Tibial nerve (tissue), 4 donors: ENCODE measurements at places on chromosomes 13 and 19.

DNA sequence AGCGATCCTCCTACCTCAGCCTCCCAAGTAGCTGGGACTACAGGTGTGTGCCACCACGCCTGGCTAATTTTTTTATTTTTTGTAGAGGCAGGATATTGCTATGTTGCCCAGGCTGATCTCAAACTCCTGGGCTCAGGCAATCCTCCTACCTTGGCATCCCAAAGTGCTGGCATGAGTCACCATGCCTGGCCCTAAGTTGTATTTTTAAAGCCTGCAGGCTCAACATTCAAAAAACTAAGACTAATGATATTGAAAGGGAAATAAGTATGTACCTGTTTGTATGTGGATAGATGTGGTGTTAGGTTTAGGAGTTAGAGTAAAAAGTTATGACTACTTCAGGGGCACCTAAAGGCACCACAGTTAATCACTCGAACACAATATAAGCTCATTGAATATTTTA, 5.4 kb upstream of the IPO5 start:
- no peak for DNase-seq

- no peak for DNase-seq
Observed at GRCh38 chr13:109867766-109868165, 81.4 kb upstream of the IRS2 start.

- DNase-seq = no peak
Observed at GRCh38 chr19:48053856-48054255, 10.0 kb upstream of the CABP5 start.

DNA sequence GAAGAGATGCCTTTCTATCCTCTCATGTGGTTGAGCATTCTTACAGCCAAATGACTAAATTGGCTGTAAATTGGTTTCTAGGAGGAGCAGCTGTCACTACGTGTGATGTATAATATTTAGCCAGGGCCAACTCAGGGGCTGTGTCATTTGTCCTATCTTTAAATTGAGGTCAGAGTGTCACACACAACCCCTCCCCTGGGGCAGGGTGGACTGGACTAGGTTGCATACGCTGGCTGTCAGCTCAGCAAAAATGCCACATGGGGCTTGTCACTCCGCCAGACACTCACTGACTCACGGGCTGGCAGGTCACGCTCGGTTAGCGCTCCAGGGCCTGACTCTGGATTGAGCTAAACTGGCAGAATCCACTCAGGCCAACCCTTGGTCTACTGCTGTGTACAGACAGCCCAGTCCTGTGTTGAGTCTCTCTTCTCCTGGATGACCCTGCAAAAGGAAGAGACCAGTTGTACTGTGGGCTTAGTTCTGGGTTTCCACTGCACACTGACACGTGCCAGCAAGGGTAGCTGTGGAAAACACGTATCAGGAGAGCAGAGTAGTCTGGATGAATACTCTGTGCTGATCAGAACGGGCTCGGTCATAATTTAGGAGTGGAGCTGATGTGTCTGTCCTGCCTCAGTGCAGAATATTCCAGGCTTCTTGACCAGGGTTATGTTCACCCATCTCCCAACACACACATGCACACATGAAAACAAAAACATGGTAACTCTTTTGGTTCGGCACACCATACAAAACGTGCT, 29.1 kb downstream of the SHISA2 start:
- no peak for DNase-seq

- DNase-seq = no peak
Observed at GRCh38 chr13:49679246-49679645, 12.0 kb downstream of the EBPL start.

GRCh38 chr19:31515931-31516330, 166.7 kb upstream of the TSHZ3 start:
- DNase-seq = no peak

DNA sequence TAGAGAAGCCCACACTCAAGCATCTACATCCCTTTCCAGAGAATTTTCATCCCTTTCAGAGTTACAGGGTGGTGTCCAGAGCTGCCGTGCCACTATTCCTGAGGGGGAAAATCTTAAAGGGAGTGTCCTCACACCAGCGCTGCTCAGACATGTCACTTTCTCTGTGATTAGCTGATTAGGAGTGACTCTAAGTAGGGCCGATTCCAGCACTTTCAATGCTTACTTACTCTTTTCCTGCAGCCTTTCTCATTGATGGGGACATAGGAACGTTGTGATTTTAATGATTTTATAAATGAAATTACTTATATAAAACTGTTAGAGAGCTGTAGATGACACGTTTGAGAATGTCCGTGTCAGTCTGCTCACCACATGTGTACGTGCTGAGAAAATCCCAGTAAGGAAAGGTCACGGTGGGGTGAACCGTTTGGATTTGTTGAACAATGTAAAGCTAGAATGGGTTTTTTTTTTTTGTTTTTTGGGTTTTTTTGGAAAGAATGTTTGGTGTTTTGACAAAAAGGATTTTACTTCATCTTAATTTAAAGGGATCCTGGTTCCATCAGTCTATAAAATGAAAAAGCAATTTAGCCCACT, 56.6 kb upstream of the SPATA13 start:
- no peak for DNase-seq

GRCh38 chr13:20505405-20506366, 20.0 kb downstream of the CRYL1 start:
- DNase-seq = no peak

- no peak for DNase-seq
Observed at GRCh38 chr13:42524487-42525034, 49.4 kb upstream of the TNFSF11 start.

GRCh38 chr13:27171827-27172494, 350 bp upstream of the USP12 start:
- DNase-seq = peak; percentile 70

- no peak for DNase-seq
Observed at GRCh38 chr19:48511321-48511731, 309 bp downstream of the LMTK3 start.

DNA sequence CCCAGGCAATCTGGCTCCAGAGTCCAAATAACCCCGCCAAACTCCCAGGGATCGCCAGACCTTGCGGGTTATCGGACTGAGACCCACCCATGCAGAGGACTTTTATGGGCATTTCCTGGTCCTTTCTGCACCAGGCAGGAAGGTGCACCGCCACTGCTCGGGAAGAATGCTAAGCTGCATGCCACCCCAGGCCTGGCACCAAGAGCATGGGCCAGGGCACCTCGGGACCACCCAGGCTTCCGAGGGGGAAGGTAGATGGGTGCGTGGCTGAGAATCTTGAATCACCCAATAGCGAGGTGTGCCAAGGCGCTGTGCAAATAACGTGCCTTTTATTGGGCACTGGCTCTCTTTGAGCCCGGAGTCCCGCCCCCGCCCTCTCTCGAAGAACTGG, 422 bp upstream of the ZNF575 start:
- peak; percentile 19 for DNase-seq

DNA sequence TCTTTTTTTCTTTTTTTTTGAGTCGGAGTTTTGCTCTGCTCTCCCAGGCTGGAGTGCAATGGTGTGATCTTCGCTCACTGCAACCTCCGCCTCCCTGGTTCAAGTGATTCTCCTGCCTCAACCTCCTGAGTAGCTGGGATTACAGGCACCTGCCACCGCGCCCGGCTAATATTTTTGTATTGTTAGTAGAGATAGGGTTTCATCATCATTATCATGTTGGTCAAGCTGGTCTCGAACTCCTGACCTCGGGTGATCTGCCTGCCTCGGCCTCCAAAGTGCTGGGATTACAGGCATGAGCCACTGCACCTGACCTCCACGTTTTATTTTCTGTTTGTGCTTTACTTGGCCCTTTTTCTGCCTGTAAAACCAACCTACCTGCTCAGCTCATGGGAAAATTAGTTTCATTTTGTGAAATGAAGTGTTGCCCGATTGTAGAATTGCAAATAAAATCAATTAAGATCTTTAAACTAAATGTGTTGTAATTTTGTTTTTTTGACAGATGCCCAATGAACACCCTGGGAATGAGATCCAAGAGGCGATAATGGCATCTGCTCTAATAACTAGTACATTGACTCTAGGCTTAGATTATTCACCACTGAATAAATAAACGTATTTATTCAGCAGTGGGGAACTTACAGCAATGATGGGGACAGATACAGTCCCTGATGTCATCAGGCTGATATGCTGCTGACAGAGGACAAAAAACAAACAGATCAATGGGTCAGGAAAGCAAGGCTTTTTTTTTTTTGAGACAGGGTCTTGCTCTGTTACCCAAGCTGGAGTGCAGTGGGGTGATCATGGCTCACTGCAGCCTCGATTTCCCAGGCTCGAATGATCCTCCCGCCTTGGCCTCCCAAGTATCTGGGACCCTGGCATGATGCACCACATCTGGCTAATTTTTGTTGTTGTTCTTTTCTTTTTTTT, 2.2 kb upstream of the RAB11B start:
- DNase-seq = no peak

DNA sequence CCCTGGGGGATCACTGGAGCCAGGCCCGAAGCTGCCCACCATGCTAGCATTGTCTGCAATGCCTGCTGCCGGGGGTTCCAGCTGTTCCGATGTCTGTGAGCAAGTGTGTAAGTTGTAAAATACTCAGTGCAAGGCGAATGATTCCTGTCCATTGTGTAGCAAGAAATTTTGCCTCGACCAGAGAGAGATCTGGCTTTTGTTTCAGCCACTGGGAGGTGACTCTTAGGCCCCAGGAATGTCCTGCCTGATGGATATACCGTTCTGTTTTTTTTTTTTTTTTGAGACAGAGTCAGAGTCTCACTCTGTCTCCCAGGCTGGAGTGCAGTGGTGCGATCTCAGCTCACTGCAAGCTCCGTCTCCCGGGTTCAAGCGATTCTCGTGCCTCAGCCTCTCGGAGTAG, 7.3 kb upstream of the GADD45B start:
- DNase-seq = no peak

- no peak for DNase-seq
Observed at GRCh38 chr19:17743874-17744580, 7.2 kb upstream of the FCHO1 start.

- DNase-seq = no peak
Observed at GRCh38 chr19:58399903-58400302, 4.4 kb downstream of the RNF225 start.

GRCh38 chr13:38167164-38167822, 182.4 kb upstream of the UFM1 start:
- no peak for DNase-seq

DNA sequence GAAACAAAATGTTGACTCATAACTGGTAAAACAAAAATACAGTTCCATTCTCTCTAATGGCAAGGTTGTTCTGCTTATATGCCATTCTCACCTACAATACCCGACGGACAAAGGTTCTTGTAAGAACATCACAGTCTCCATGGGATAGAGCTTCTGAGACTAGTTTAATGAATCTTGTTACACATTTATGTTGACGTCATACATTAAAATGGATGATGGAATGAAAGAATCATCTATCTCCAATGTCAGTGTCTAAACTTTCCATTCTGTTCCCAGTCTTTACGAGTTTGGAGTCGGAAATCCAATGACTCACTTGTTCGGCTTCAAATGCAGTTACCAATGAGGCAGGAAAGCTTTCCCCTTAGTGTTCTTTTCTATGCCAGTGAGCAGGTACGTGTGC, 17.7 kb downstream of the ZNF160 start:
- DNase-seq = no peak

- DNase-seq = no peak
Observed at GRCh38 chr13:31978021-31978420, 53.6 kb upstream of the FRY start.

GRCh38 chr19:35048911-35049411, 7.4 kb downstream of the HPN start:
- no peak for DNase-seq

DNA sequence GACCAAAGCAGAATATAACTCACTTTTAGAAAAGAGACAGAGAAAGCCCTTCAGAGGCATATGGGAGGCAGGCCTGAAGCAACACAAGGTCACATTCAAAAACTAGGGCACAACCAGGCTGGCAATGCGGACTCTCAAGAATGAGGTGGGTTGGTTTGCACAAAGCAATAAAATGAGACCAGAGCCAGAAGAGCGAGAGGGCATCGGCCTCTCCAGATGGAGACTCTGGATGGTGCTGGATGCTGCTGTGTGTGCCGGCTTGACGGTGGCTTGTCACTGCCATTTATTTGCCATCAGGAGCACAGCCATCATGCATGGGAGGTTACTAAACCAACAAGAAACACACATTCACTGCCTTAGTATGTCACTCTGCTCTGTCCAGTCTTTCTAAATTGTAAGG, 649.4 kb downstream of the DIAPH3 start:
- no peak for DNase-seq

DNA sequence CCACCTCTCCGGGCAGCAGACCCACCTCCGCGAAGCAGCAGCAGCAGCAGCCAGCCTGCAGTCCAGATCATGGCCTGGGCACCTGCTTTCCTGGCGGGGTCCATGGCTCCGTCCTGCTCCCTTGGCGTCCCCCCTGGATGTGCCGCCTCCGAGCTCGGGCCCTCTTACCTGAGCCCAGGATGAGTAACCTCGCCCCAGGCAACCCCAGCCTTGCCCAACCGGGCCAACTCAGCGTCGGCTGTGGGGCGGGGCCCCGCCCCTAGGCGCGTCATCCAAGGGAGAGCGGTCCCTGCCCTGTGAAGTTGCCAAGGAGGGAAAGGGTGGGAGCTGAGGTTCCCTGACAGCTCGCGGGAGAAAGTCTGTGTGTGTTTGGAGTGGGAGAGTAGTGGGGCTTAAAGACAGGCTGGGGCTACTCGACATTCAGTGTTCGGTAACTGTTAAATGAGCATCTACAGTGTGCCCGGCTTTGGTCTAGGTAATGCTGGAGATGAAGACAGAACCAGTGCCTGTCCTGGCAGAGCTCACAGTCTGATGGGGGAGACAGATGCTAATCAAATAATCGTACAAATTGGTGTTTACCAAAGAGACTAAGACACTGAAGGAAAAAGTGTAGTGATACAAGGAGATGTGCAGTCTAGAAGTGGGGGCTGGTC, at the start of gene LYPD3:
LYPD3 (minus strand) TSS at position 141 of the 653 bp plus-strand sequence; CDS start at position 104, 37 bp downstream.
- no peak for DNase-seq

DNA sequence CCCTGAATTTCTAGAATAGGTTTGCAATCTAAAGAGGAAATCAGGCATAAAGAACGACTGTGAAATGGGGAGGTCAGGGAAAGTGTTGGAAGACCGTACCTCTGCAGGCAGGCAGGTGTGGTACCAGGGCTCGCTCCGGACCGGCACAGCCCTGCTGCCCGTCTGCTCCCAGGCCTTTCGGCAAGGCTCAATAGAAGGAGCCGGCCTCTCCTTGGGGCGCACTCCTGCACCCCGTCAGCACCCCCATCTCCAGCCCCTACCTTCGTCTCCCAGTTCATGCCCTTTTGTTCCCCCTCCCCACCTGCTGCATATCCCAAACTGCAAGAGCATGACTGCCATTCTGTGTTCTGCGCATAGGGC, 139.8 kb upstream of the SOX1 start:
- DNase-seq = no peak

DNA sequence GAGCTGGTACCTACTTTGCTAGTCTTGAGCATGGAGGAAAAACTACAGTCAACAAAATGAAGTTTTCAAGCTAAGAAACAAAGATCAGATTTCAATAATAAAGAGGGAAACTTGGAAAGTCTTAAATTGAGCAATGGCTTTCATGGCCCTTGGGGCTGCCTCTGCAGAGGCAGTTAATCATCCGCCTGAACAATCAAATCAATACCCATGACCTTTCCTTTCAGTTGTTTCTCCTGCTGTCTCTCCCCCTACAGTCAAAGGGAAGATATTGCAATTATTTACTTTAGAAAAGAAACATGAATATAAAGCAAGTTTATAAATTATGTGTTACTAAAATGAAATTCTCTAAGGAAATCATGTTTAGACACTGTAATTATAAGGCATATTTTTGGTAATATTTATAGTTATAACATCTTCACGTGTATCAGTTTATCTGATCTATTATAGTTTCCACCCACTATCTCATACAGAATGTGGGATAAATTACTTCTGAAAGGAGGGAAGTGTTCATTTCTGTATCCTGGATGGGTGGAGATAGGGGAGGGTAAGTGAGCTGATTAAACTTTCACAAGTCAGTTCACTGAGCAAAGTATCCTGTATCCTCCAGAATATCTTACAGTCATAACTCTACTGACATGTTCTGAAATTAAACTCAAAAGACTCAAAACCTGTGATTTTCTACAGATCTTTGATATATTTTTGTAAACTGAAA, 72.4 kb upstream of the TSC22D1 start:
- DNase-seq = no peak
